ENCODE measurements at places on chromosomes 4 and X.

DNA sequence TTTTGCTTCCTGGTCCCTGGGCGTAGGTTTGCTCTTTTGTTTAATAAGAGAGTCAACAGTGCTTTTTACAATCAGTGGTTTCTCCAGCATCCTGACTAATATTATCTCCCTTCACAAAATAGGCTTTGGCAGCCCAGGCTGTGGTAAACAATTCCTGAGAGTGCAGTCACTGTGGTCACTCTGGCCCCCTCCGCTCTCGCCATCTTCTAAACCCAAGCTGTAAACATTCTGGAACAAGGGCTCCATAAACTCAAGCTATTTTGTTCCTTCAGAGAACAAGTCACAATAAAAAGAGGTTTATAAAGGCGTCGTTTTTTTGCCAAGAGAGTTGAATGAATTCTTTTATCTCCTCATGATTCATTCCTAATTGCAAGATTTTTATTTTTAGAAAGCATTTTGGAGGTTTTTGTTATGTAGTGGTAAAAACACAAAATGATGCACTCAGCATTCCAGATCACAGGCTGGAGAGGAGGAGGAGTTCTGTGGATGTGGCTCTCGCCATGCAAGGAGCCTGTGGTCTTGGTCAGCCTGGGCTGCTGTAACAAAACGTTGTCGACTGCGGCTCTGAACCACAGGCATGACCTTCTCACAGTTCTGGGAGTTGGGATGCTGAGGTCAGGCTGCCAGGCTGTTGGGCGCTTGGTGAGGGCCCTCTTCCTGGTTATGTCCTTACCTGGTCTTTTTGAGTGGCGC lies 486.4 kb upstream of the FAT1 start:
- DNase-seq: no peak

GRCh38 chrX:17411205-17411604 lies 36.2 kb downstream of the NHS start:
- no peak for DNase-seq

DNA sequence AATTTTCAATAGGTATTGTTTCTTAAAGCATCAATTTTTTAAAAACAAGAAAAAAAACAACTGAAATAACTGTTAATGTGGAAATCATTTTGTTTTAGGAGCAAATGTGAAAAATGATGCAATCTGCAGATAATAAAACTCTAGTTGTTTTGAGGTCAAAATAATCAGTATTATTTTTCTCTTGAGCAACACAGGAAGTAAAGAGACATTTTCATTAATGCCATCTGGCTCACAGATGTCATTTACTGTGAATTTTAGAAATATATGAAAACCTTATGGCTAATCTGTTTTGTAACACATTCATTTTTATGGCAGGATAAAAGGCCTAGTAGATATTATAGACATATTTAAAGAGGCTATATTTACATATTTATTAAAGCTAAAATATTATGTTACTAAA lies 141.6 kb downstream of the PCDH18 start:
- DNase-seq: no peak

DNA sequence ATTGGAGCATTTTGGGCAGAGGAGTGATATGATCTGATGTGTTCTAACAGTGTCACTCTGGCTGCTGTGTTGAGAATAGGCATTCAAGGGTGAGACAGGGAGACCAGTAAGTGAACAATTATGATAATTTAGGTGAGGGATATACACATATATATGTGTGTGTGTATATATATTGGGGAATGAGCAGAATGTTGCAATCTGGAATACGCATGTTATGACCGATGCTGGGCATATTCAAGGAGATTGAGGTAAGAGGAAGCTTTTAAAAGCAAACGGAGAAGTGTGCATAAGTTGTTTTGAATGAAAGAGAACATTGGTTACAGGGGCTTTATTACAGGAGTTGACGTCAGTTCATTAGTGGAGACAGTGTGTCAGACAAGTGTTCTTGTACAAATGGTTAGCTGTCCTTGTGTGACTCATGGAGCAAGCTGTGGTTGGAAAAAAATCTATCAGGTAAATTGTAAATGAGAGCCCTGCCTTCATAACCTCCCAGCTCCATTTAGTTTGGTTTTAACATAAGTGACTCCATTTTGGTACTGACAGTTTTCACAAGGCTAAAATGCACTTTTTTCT lies 442.5 kb upstream of the LCORL start:
- no peak for DNase-seq

DNA sequence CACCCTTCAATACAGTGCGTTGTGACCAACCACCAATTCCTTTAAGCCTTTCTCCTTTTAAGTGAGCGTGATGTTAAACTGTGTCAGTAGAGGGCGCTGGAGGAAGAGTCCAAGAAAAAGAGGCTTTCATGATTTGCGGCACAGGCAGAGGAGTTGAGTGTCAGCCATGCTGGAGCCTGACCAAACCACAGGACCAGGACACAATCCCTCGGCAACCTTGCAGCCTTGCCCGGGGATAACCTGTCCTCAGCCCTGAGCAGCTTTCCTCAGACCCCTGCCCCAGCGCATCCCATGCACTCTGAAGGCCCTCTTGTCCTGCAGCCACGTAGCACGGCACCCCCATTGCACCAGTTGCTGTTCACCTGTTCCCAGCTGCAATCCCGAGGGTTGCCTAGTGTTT lies 53.5 kb upstream of the SMIM31 start:
- no peak for DNase-seq

DNA sequence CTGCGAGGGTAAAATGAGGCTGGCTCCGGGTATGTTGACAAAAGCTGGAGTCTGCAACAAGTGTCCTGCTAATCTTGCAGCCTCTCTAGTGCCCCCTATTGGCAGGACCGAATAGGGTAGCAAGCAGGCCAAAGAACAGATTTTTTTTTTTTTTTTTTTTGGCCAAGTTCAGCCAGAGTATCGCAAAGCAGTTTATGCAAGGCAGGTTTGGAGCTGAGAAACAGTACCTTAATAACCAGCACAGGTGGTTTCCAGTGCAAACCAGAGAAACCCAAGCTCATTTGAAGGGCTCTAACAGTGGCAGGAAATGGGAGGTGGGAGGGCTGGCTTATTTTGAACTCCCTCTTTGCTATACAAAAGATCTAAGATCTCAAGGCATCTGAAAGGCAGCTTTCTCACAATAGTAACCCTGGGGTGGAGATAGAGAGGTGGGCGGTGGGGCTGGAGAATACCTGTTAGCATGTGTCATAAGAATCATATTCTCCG lies 38.2 kb upstream of the OCIAD2 start:
- DNase-seq: no peak

DNA sequence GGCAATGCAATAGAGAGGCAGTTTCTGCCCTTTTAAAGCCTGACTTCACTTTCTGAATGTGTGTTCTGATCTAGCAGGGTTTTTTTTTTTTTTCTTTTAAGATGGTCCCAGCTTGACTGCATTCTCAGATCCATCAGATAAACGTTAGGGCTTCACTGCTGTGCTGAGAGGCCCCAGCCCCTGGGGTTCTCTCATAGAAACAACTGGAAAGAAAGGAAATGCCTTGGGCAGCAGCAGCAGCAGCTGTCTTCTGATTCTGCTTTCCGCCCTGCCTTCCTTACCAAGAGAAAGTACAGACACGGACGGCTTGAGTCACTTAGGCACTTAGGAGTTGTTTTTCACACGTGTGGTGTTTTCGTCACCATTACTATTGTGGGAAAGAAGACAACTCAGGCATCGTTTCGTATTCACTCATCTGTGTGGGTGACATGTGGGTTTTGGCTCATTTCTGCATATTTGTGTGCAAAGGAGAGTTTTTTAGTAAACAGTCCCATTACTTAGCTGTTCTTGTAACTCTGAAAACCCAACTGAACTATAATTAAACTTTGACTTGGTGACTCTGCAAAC lies 172.0 kb downstream of the PTTG2 start:
- no peak for DNase-seq

- DNase-seq: no peak
Measured at GRCh38 chr4:15958562-15958961, 4.4 kb downstream of the FGFBP2 start.

- DNase-seq: no peak
Measured at GRCh38 chr4:138555108-138555507, 313.0 kb upstream of the SLC7A11 start.

- DNase-seq: no peak
Measured at GRCh38 chr4:44738615-44739014, 12.3 kb upstream of the GNPDA2 start.

DNA sequence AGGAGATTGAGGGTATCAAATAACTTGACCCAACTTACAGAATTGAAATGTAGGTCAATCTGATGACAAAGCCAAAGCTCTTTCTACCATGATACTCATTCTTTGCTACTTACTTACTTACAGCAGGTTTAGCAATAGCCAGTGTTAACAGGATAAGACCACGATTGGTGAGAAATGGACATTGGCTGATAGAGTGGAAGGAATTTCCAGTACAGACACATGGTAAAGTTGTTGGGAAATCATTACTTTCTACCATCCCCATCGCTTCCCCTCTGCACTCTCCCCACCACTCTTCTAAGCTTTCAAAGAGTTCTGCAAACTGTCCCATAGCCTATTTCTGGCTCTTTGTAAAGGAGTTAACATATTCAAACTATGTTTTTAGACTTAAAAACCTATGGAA lies 119.7 kb downstream of the CHRNA9 start:
- DNase-seq: no peak

GRCh38 chrX:123743312-123743711 lies 10.5 kb upstream of the THOC2 start:
- DNase-seq: no peak

GRCh38 chrX:74507191-74507590 lies 85.9 kb downstream of the SLC16A2 start:
- no peak for DNase-seq

DNA sequence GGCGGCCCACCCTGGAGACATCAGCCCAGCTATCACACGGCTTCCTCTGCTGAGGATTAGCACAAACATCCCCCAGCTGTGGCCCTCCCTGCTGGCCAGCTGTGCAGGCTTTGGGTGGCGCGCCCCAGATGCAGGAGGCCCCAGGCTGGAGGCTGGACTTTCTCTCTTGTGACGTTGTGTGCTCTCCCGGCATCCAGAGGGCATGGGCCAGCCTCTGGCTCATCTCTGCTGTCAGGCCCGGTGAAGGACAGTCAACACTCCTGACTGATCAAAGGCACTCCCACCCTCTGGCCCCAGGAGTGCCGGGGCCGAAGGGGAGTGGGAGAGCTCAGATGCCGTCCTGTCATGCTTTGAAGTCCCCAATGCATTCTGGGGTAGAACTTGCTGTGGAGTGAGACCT lies 29.9 kb upstream of the PJA1 start:
- no peak for DNase-seq

DNA sequence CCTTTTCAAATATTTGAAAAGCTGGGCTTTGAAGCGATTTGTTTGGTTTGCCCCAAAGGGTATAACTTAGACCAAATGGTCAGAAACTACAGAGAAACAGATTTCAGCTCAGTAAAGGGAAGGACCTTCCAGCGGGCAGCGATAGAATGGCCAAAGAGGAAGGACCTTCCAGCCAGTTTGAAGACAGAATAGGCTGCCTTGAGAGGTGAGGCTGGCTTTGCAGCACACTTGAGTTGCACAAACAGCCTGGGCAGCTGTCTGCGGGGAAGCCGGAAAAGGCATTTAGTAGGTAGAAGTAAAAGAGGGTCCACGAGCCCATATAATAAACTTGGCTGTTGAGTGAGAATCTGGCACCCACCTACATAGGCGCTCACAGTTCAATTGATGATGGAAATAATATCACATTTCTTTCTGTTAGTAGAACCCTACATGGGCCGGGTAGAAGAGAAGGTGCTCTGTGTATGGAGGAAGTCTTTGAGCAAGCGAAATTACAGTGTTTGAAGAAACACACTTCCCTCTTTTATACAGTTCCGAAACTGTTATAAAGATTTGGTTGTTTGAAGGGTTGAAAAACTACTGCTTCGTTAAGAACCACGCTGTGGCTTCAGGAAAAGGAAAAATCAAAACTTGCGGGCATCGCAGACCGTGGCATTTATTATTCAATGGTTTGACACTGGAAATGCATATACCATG lies 75.0 kb upstream of the SORBS2 start:
- DNase-seq: no peak

GRCh38 chrX:17634542-17635207 lies 102.6 kb upstream of the SCML1 start:
- no peak for DNase-seq

- DNase-seq: no peak
Measured at GRCh38 chrX:17030092-17030491, 83.6 kb downstream of the REPS2 start.

DNA sequence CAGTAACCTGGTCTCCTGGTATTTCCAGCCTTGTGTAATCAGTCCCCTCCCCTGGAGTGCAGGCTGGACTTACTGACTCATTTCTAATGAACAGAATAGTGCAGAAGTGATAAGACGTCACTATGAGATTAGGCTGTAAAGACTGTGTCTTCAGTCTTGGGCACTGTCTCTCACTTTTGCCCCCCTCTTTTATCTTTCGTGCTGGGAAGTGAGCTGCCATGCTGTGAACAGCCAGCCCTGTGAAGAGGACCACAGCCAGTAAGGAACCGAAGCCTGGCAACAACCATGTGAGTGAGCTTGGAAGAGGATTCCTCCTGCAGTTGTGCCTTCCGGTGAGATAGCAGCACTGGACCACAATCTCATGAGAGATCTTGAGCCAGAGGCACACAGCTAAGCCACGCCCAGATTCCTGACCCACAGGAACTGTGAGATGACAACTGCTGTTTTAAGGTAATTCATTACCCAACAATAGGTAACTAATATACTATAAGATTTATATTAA lies 67.5 kb upstream of the GPR34 start:
- no peak for DNase-seq

DNA sequence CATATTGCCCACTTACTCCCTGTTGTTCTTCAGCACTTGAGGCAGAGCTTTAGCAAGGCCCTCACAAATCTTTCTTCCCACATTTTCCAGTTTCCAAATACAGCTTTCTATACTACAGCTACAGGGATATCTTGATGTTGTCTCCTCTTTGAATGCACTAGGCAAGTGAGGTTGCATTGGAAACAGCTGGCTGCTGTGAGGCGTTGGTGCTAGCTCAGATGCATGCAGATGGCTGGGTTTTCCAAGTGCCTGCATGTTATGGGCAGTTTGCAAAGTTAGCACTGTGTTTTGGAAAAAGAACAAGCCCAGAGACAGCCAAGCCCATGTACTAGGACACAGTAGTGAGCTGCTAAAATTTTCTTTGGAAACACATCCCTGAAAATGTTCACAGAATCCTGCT lies 315.1 kb upstream of the RASGEF1B start:
- no peak for DNase-seq

DNA sequence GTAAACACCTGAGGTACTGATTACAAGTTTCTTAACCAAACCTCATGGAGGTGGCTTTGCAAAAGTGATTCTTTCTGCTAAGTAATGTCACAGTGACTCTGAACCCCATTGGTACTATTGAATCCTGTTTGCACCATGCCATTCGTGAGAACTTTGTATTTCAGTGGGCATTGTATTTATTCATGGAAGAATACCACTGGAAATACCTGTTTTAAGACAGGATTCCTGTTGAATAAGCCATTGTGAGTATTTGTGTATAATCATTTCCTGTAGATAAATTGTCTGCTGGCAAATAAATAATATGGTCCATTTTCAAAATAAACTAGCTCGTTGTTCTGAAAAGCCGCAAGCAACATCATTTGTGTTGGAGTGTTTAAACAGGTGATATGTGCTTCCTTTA lies 136.4 kb upstream of the GUCY1A1 start:
- DNase-seq: no peak

GRCh38 chrX:40299641-40300046 lies 201.9 kb upstream of the BCOR start:
- DNase-seq: no peak

GRCh38 chr4:46329118-46329976 lies 60.6 kb downstream of the GABRA2 start:
- DNase-seq: no peak

All from D721Med (cell line).